Activated CD4-positive, alpha-beta T cell treated with anti-CD3 and anti-CD28 coated beads for 36 hours (primary cell): ENCODE measurements at places on chromosomes 5 and 9. TPM values are rescaled to one million over a fixed set of nuclear protein-coding genes. Genes with fewer than 3 reads are reported as not detected.

DNA sequence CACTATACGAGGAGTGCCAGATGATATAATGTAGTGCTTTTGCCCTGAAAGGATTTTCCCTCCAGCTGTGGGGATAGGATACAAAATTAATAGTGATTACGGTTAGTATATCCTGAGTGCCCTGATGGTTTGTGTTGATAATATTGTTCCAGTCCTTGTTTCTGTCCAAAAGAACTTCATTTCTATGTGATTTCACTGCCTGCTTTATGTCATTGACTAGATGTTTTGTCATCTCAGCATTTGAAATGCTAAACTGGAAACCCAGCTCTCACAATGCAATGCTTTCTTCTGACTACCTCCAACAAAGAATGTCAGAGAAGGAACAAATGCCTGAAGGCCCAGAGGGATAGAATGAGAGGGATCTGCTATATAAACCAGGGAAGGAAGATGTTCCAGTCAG, 177.8 kb downstream of the NIPBL start:
- DNase-seq, result no peak

GRCh38 chr5:38466424-38467189, 89.8 kb downstream of the LIFR start:
- DNase-seq, result no peak

DNA sequence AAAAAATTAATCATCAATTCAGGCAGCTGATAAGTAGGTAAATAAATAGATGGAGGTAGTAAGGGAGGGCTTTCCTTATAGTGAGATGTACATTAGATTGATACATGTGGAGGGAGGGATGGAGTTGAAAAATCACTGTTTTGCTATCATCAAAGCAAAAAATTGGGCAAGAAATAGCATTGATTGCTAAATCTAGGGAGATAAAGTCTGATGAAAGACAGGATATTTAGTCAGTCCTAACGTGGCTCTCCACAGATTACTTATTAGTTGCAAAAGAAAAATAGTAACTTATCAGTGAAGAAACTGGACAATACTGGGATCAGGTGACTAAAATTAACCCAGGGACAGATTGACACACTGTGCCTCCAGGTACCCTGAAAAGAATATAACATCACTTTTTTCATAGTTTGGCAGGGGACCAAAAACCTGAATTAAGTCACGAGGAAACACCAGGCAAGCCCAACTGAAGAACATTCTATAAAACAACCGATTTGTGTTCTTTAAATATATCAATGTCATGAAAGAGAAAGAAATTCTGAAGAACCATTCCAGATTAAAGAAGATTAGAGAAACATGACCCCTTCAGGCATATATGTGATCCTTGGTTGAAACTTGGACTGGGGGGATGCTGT, 27.1 kb upstream of the GOLPH3 start:
- no peak for DNase-seq

GRCh38 chr5:33524476-33524875, 83.7 kb downstream of the TARS1 start:
- no peak for DNase-seq

DNA sequence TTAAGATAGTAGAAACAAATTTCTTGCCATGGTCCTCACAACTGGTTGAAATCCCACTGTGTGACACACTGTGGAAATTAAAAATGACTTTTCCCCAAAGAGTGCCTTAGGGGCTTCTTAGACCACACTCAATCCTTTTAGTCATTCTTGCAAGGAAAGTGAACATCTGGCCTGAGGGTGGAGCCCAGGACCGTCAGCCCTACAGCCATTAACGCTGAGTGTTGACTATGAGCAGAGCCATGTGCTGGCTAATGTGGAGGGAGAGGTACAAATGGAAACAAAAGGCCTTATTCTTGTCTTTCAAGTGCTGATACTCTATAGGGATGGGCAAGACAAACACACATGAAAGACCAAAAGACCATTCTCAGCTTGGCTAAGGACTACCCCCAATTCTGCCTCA, 456.5 kb downstream of the ZSWIM6 start:
- DNase-seq, result no peak

DNA sequence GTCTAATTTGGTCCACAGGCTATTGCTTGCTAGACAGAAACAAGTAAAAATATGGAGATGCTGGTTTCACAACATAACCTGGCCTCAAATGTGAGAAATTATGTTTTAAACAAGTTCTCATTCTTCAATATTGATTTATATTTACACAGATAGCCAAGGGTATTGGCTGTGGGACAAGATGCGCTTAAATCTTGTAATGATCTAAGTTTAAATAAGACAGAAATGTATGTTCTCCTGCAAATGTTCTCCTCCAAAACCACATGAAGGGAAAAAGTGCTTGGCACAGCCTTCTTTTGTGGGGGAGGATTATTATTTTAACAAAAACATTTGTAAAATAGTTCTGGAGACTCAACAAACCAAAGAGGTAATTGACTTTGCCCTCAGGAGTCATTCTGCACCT, 356.0 kb downstream of the DMAC1 start:
- DNase-seq, result no peak

DNA sequence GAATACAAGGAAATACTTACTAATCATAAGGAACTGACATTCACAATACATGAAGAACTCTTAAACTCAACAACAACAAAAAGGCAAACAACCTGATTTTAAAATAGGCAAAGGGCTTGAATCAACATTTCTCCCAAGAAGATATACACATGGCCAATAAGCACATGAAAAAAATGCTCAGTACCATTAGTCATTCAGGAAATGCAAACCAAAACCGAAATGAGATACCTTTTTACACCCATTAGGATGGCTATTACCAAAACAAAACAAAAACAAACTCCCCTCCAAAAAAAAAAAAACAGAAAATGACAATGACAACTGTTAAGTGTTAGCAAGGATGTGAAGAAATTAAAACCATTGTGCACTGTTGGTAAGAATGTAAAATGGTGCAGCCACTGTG, 104.1 kb upstream of the ZNF462 start:
- DNase-seq, result no peak

ARHGEF28 gene
- total RNA-seq, result 0.02 TPM

C5orf52 gene
- not detected for total RNA-seq

SLC36A2 gene
- total RNA-seq, result not detected

ADAMTS16 gene
- not detected for total RNA-seq

PCDHA9 gene
- total RNA-seq, result not detected
